ENCODE measurements at places on chromosomes 1 and 21.

GRCh38 chr1:192003295-192004077, 154.8 kb upstream of the RGS18 start:
- no peak for DNase-seq

- DNase-seq, result no peak
Measured at GRCh38 chr1:248730507-248731335, 24.8 kb downstream of the LYPD8 start.

DNA sequence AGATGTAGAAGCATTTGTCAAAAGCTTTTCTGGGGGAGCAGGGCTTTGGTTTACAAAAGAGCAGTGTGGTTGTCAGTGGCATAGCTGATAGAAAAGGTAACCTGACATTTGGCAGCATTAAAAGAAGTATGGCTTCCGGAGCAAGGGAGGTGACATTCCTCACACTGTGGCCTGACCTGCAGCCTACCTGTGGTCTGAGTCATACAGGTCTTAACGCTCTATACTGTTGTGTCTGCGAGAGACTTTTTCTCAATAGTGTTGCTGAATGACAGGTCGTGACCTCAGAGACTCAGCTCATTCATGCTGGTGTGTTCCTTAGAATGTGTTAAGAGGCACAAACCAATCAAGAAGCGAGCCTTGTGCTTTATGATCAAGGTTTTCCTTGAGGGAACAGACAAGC, 19.3 kb downstream of the PHGDH start:
- no peak for DNase-seq

- DNase-seq, result no peak
Measured at GRCh38 chr1:246373828-246374569, 133.1 kb downstream of the SMYD3 start.

- peak; percentile 27 for DNase-seq
Measured at GRCh38 chr1:210332719-210333398, 4.2 kb downstream of the HHAT start.

GRCh38 chr1:111983500-111983899, 6.0 kb downstream of the KCND3 start:
- DNase-seq, result no peak

GRCh38 chr1:3139451-3139852, 70.4 kb downstream of the PRDM16 start:
- peak; percentile 48 for DNase-seq

DNA sequence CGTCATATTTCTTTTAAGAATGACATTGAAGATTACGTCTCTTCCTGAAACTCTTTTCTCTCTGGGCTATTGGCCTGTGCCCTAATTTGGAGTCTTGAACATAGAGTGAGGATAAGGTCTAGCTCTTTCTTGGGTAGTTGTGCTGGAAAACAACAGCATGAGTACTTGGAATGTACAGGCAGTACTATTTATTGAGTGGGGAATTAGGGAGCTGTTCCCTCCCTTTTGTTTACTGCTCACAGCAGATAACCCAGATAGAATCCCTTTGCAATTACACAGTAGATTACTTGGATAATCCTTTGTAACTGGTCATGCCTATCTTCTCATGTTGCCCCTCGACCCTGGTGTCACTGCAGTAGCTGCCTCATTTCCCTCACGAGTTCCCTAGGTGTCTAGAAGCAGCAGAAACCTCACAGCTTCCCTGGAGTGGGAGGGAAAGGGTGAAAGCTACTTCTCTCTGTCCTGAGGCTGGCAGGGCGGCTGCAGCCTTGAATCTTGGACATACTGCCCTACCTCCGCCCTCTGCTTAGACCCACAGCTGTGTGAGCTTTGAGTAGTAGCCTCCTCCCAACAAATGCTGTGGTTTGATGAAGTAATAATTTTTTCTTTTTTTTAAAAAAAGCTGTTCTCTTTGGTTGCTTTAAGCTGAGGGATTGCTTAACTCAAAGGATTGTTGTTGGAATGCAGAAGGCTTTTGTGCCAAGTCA, 70.6 kb downstream of the FGGY start:
- DNase-seq, result peak; percentile 85

GRCh38 chr1:79519084-79519760, 512.7 kb upstream of the ADGRL4 start:
- DNase-seq, result no peak

DNA sequence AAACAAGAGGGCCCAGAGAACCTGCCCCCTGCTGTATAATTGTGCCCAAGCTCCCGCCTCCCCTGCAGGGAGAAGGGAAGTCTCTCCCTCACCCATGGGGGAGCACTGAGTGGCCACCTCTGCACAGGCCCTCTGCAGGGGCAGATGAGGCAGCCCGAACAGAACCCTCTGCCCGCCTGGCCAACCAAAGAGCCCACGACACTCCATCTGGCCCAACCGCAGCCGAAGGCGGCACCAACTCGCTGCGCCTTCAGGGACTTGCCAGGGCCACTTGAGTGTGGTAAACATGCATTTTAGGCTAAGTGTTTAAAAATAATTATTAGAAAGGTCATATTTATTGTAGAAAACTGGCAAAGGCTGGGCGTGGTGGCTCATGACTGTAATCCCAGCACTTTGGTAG, 34.6 kb upstream of the CCSAP start:
- DNase-seq, result no peak

DNA sequence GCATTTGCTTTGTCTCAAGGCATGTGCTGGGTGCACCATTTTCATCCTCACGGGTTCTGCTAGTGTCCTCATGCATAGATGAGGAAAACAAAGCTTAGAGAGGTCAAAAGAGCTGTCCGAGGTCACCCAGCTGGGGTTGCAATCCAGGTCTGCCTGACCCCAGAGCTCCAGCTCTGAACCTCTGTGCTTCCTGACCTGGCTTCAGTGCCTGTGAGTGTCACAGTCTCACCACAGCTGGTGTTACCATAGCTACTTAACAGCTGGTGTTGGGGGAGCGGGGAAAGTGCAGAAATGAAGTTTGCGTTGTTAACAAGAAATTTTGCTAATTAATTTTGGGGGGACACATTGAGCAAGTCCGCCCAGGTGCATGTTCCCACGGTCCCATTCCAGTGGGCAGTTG, 328.5 kb downstream of the KIF26B start:
- no peak for DNase-seq

DNA sequence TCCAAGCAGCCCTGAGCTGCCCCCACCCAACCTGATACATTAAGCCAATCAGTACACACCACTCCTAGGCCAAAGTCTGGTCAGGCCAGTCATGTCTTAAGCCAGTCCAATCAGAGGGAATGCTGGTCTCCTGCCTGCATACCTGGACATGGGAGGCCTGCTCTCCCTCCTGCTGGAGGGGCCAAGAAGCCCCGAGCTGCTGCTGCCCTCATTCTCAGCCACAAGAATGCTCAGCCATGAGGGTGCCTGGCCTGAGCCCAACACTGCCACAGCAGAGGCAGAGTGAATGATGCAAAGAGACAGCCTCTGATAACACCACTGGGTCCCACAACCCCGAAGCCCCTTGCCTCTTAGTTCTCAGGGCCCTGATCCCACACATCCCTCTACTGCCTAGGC, 23.0 kb downstream of the CHD5 start:
- DNase-seq, result peak; percentile 75

GRCh38 chr21:33373451-33373850, 29.8 kb upstream of the IFNGR2 start:
- no peak for DNase-seq

DNA sequence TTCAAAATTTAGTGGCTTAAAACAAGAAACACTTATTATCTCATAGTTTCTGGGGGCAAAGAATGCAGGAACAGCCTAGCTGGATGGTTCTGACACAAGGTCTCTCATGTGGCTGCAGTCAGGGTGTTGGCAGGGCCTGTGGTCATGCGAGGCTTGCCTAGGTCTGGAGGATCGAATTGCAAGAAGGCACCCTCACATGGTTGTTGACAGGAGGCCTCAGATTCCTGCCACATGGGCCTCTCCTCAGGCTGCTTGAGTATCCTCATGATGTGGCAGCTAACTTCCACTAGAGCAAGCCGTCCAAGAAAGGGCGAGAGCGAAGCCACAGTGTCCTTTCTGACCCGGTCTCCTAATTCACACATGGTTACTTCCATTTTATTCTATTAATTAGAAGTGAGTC, 6.2 kb upstream of the NRIP1 start:
- DNase-seq, result no peak

- DNase-seq, result peak; percentile 59
Measured at GRCh38 chr1:166950156-166950555, 25.2 kb downstream of the ILDR2 start.
